Thymus (tissue), 14 donors: ENCODE measurements at places on chromosomes 5 and 9.

DNA sequence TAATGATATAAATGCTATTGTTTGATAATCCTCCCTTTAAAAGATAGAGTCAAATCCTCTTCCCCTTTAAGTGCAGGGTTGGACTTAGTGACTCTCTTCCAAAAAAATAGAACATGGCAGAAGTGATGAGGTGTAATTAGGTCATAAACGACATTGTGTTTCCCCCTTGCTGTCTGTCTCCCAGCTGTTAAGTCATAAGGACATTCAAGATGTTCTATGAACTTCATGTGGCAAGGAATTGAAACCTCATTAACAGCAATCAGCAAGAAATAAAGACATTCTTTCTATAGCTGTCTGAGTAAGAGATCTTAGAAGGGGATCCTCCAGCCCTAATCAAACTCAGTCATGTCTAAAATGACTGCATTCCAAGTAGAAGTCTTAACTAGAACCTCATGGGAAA is 3.3 kb upstream of the SLC25A46 start:
- DNase-seq, result no peak

DNA sequence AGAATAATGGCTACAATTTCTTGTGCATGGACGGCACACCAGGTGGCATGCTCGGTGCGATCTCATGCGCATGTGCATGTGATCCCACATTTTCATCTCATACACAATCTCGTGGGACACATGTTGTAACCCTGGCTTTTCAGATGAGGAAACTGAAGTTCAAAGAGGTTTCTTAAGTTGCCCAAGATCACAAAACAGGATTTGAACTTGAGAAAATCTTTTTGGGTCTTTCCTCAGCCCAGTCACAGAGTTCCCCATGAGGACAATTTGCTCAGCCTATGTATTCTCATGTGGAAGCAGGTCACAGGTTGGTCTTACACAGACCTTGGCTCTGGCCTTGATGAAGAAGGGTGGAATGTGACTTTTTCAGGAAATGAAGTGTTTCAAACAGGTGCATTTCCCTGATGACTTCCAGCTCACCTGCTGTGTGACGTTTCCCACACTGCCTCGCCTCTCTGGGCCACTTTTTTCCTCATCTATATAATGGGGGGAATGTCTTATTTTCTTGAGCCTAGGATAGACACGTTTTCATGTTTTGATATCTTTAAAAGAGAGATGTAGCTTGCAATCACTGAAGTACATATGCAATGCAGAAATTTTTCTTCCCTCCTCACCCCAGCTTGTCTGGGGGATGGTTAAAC is 7.1 kb upstream of the ORM1 start:
- DNase-seq, result no peak

- DNase-seq, result no peak
Measured at GRCh38 chr5:155833287-155833686, 493.7 kb upstream of the SGCD start.

DNA sequence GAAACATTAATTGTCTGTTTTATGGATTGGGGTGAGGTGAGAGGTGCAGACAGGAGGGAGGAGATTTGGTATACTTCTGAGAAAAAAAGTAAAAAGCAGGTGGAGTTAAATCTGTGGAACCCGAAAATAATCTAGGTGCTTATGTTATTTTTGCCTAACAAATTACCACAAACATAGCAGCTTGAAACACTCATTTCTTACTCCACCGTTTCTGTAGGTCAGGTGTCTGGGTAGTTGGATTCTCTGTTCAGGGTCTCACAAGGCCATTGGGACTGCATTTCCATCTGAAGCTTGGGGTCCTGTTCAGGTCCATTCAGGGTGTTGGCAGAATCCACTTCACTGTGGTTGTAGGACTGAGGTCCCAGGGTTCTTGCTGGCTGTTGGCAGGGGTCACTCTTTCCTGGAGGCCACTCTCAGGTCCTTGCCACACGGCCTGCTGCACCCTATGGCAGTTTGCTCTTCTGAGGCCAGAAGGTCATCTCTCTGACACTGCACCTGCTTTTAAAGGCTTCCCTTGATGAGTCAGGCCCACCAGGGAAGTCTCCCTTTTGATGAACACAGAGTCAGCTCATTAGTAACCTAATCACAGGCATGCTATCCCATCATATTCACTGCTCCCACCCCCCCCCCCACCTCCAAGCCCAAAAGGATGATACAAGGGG is 82.2 kb downstream of the TRIO start:
- DNase-seq, result no peak

- DNase-seq, result no peak
Measured at GRCh38 chr5:72109625-72110024, 2.4 kb downstream of the MAP1B start.

- DNase-seq, result no peak
Measured at GRCh38 chr9:6150483-6150882, 65.1 kb upstream of the IL33 start.

DNA sequence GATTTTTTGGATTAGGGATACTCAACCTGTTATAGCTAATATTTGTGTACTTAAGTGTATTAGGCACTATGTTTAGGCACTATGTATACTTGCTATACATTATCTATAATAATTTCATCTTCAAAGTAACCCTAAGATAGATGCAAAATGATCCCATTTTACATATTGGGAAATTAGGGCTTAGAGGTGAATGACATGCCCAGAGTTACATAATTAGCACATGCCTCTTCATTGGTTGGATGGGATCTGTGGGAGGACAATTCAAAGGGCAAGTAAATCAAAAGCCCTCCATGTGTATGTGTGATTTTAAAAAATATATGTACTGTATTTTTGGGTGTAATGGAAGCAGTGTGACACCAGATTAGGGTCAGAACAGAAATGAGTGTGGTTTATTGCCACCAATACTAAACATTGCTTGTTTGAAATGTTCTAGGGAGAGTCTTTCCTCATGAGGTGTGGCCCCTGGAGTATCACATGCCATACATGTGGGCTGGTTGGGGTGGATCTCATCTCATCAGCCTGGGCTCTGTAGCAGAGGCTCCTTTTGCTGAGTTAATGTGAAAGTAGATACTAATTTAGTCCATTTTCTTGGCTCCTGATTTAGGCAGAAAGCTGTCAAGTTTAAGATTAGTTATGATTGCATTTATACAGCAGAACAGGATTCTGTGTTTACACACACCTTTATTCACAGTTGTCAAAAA is 5.5 kb downstream of the C9orf85 start:
- no peak for DNase-seq

DNA sequence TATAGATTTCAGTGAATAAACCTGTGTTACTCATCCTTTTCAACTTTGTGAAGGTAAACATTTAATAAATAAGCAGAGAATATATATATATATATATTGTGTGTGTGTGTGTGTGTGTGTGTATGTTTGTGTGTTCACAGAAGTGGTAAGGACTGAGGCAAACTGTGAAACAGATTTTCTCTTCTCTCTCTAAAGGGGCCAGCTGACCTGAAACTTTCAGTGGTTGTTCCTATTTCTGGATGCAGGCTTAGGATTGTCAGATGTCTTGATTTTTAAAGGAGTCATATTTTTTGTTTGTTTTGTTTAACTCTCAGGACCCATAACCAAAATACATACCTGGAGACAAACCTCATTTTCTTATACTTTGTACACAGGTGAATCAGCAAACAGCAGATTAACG is 714.9 kb upstream of the MEF2C start:
- DNase-seq, result no peak

- DNase-seq, result peak; percentile 79
Measured at GRCh38 chr5:139709582-139710318, 61.6 kb downstream of the CXXC5 start.

DNA sequence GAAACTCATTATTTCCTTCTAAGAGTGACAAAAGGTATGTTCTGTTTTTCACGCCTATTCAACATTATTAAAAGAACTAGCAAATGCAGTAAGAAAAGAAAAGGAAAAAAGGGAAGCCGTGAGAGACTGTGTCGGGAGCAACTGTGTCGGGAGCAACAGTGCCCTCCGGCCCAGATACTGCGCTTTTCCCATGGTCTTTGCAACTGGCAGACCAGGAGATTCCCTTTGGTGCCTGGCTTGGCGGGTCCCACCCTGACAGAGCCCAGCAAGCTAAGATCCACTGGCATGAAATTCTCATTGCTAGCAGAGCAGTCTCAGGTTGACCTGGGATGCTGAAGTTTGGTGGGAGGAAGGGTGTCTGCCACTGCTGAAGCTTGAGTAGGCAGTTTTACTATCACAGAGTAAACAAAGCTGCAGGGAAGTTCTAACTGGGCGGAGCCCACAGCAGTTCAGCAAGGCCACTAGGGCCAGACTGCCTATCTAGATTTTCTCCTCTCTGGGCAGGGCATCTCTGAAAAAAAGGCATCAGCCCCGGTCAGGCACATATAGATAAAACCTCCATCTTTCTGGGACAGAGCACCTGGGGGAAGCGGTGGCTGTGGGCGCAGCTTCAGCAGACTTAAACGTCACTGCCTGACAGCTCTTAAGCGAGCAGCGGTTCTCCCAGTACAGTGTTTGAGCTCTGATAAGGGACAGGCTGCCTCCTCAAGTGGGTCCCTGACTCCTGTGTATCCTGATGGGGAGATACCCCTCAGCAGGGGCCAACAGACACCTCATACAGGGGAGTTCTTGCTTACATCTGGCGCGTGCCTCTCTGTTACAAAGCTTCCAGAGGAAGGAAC is 1237.4 kb upstream of the CDH18 start:
- DNase-seq, result no peak

- DNase-seq, result no peak
Measured at GRCh38 chr5:112366987-112367386, 52.1 kb downstream of the EPB41L4A start.

- no peak for DNase-seq
Measured at GRCh38 chr9:2263111-2263510, 248.0 kb downstream of the SMARCA2 start.

- DNase-seq, result no peak
Measured at GRCh38 chr5:131751506-131751905, 45.3 kb downstream of the FNIP1 start.

GRCh38 chr5:178123966-178124925 is 6.6 kb upstream of the RMND5B start:
- DNase-seq, result no peak

GRCh38 chr5:26569241-26569928 is 469.0 kb downstream of the CDH9 start:
- no peak for DNase-seq

DNA sequence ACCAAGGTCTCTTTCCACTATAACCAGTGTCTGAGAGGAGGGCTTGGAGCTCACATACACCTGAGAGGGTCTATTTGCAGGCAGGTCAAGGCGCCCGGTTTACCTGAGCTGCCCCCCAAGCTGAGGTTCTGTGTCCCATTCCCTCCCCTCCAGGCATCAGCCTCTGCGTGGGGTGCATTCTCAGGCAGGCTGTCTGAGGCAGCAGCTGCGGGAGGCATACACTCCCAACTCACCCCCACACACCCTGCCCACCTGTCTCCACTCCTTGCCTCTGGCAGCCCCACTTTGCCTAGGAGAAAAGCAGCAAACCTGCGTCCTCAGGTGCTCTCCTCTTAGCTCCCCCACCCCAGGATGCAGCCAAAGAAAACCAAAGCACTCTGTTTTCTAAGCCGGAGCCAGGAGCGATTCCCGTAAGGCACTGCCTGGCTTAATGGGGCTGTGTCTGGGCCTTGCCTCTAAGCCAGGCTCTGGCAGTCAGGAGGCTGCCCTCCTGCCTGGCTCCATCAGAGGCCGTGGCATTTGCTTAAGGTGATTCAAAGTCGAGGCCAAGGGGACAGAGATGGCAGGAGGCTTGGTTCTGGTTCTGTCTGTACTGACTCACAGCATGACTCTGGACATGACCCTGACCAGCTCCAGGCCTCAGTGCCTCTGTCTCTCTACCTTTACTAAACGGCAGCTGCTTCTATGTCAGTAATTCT is 139.2 kb upstream of the TRIM32 start:
- DNase-seq, result no peak

DNA sequence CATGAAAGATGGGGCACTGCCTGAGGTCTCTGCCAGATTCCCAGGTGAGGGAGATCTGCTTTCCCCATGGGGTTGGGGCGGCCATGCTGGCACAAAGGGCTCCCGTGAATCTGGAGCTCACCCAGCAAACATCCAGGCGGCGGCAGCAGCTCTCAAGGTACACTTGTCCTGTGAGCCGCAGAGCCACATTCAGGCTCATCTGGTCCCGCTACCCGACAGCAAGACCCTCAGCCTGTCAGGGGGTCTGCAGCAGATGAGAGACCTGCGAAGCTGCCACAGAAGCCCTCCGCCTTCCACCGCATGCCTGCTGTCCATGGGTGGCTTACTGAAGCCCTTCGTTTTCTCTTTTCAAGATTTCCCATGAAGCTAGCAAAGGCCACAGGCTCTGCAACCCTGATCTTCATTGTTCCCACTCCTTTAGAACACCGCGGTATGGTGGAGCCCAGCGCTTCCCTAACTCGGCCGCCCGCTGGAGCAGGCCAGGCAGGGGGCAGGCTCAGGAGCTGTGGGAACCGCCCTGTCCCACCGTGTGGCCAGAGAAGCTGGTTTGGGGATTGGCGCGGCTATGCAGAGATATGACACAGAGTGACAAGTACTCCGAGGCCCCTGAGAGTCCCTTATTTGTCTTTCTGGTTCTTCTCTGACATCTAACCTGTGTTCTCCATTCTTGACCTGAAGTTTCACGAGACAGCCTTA is 8.8 kb downstream of the LRRC14B start:
- DNase-seq, result no peak

GRCh38 chr5:143011585-143011984 is 241.4 kb downstream of the ARHGAP26 start:
- DNase-seq, result no peak

GRCh38 chr5:107251151-107251550 is 419.6 kb downstream of the EFNA5 start:
- no peak for DNase-seq

DNA sequence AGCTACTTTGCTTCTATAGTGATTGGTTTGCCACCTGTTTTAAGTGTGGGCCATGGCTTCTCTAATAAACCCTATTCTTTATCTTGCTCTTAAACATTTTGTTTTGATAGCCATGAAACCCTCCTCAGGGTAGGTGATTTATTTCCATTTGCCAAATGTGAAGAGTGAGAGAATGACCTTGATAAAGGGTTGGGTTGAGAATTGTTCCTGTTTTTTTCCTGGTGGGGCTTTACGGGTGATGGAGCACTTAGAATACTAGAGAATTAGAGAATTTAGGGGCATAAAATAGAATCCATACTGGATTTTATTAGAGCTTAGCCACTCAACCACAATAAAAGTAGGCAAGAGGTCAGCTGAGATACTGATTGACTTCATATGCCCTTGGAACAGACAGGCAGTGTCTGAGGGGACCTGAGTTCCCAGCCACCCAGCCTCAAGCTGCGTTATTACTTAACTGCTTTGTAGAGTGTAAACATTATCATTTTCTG is 68.9 kb downstream of the COMMD10 start:
- DNase-seq, result no peak
